Stimulated activated naive CD8-positive, alpha-beta T cell treated with anti-CD3 and anti-CD28 coated beads, Interleukin-15, amount 100 ng/mL, for 72 hours (primary cell): ENCODE measurements at places on chromosomes 13 and 19.

- DNase-seq, result no peak
Measured at GRCh38 chr19:45729800-45730290, 851 bp downstream of the FBXO46 start.

GRCh38 chr13:97654236-97654635, 220.3 kb downstream of the RAP2A start:
- DNase-seq, result no peak

GRCh38 chr19:2212861-2213711, 23.0 kb downstream of the PLEKHJ1 start:
- no peak for DNase-seq

DNA sequence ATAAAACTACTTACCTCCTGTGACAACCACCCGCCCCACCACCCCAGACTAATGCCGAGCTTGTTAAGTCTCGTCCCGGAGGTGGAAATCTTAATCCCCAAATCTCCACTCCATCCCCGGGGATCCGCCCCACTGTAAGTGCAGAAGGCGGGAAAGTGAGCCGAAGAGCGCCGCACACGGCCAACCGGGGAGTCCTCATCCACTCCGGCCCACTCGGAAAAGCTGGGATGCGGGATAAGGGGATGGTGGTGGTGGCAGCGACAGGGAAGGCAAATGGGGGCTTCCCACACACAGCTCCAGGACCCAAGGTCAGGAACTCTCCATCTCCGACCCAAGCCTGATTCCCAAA, 621 bp downstream of the FBL start:
- no peak for DNase-seq

DNA sequence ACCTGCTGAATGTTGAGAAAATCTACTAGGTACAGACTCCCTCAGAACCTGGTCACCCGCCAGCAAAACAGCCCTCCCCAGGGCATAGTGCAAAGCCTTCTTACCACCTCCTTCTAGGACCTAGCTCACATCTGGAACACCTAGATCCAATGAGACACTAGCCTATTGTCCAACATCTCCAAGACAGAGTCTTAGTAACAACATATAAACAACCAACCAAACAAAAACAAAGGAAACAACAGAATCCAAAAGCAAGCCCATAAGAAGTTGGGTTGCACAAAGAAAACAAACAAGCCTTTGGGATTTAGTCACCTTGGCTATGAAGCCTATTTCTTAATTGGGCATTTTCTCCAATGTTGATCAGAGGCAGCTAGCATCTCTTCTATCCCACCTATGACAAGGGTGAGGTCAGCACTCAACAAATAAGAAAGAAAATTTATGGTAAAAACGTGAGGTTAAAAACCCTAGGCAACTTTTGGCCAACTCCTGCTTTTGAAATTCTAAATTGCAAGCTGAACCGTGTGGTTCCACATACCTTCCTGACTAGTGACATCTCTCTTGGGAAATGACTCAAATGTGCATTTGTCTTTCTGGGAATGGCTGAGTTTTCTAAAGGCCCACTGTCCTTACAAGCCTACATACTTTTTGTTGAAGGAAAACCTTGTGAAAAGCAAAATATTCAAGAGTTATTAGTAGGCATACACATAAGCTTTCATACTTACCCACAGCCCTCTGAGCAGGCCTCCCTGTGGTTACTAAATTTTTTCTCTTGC, 66.7 kb downstream of the FAM216B start:
- DNase-seq, result no peak
